ENCODE measurements at places on chromosomes 4 and X.

DNA sequence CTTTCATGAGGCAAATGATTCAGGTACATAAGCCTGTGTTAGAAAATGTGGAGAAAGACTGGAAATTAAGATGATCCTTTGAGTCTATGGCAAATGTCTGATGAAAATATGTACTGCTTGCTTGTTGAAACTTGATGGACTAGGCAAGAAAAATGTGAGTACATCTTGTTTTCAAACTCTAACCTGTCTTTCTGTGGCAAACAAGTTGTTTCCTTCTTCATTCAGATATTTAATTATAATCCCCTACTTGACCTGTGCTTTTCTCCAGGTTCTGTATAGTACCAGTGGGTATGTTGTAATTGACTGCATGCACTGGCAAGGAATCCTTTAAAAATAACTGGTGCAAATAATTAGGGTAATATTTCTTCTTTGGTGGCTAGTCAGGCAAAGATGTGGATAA lies 136.7 kb downstream of the ARHGAP24 start:
- no peak for DNase-seq

- no peak for DNase-seq
Measured at GRCh38 chr4:104571341-104571740, 76.6 kb upstream of the CXXC4 start.

GRCh38 chrX:7139202-7140081 lies 8.1 kb upstream of the STS start:
- no peak for DNase-seq

DNA sequence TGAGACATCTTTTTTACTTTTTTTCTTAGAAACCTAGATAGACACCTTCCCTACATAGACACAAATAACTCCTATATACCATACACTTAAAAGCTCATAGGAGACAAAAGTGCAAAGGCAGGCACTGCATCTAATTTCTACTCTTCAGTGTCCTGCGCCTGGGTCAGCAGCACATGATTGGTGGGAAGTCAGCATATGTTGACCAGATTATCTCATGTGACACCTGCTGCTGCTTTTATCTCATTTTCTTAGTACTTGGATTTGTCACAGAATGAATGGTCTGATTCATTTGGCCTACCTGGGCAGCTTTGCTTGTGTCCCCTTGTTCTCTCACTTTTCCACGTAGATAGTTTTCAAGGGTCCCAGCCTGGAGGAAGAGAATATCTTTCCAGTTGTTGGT lies 24.9 kb upstream of the LNX1 start:
- no peak for DNase-seq

DNA sequence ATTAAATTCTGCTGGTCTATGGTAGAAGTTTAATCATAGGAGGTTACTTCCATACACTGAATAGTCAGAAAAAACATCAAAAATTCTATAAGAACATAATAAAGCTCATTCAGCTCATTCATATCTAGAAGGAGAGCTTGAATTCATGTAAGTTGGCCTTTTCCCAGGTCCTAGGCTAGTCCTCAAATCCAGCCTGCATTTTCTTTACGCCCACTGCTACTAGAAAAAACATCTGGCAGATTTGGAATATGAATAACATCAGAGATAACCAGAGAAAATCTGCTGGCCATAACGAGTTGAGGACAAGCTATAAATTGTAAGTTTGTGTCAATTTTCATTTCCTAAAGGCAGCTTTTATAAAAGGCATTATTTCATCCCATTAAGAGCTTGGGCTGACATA lies 95.5 kb downstream of the MXRA5 start:
- DNase-seq: no peak

GRCh38 chr4:70700712-70701111 lies 12.4 kb downstream of the UTP3 start:
- no peak for DNase-seq

- no peak for DNase-seq
Measured at GRCh38 chr4:97720869-97721432, 422.3 kb downstream of the STPG2 start.

- DNase-seq: no peak
Measured at GRCh38 chr4:139754938-139755337, 89.3 kb downstream of the MGST2 start.

GRCh38 chrX:154719132-154719675 lies 31.7 kb downstream of the GAB3 start:
- DNase-seq: peak; percentile 50

- no peak for DNase-seq
Measured at GRCh38 chr4:174681723-174682300, 147.2 kb downstream of the GLRA3 start.

GRCh38 chr4:6134612-6135220 lies 65.6 kb downstream of the JAKMIP1 start:
- peak; percentile 32 for DNase-seq

GRCh38 chrX:110222497-110223257 lies 95.2 kb downstream of the AMMECR1 start:
- DNase-seq: no peak

DNA sequence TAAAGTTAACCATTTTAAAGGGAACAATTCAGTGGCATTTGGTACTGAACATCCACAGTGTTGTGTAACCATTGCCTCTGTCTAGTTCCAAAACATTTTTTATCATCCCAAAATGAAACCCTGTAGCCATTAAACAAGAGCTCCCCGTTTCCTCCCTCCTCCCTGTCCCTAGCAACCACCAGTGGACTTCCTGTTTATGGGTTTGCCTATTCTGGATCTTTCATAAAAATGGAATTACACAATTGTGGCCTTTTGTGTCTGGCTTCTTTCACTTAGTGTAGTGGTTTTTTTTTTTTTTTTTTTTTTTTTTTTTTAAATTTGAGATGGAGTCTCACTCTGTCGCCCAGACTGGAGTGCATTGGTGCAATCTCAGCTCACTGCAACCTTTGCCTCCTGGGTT lies 11.6 kb downstream of the RBMX2 start:
- no peak for DNase-seq

- no peak for DNase-seq
Measured at GRCh38 chrX:134936542-134936941, 54.2 kb upstream of the SMIM10 start.

GRCh38 chrX:1700757-1701156 lies 85.9 kb downstream of the ASMT start:
- no peak for DNase-seq

DNA sequence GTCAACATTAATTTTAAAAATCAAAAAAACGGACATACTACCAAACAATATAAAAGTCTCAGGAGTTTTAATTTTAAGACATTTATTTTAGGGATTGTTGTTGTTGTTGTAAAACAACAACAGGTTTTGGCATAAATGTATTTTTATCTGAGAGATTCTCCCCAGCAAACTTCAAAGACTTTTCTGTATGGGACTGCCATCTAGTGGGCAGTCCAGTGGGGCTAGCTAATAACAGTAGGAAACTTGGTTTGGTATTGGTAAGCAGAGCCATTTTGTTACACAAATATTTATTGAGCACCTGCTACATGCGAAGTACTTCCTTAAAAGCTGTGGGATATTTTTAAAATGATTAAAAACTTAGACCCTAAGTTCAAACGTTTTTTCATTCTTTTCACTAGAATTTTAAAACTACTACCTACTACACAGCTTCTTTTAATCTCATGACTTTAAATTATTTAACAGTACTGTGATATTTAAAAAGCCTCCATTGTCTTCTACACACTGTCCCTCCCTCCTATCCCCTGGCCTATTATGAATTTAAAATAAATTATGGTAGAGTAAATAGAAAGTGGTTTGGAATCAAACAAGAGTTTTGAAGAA lies 1028.4 kb upstream of the INTU start:
- no peak for DNase-seq

- DNase-seq: no peak
Measured at GRCh38 chr4:88341227-88342192, 37.1 kb upstream of the HERC6 start.

GRCh38 chr4:44121210-44121609 lies 327.4 kb downstream of the KCTD8 start:
- no peak for DNase-seq

GRCh38 chrX:42093756-42094155 lies 170.4 kb upstream of the CASK start:
- no peak for DNase-seq

GRCh38 chr4:69054578-69055200 lies 41.6 kb upstream of the UGT2B7 start:
- DNase-seq: no peak

DNA sequence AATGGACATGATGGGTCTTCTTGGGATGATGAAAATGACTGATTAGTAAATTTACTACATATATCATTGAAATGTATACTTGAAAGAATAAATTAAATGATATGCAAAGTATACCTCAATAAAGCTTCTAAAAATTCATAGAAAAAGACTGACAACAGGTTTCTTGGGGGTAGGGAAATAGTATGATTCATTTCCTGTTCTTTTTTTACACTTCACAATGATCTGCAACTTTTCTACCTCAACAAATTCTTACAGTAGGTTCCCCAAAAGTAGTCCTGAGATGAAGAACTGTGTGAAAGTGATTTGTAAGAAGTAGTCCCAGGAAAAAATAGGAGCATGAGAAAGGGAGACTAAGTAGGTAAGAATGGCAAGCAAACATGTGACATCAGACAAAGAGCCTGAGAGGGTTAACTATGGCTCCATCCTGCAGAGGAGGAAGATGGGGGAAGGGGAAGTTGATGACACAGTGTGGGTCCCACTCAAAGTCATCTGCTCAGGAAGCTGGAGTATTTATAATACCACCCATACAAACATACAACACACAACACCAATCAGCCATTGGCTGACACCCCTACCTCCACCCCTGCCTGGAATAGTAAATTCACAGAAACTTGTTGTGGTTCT lies 73.9 kb downstream of the ARHGAP6 start:
- no peak for DNase-seq

DNA sequence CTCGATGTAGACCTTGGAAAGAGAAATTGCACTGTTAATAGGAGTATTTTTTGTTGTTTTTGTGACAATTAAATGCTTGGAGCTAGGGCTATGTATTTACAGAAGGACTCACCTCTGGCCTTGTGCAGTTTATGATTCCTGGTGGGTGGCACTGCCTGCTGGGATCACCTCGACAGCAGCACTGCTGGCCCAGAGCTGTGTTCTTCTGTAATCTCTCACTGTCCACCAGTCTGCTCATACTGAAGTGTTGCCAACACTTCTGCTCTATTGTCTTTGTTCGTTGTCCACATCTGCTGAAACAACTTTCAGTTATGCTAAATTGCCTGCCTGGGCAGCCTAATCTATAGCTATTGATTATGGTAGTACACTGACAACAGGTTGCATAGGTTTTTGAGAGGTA lies 194.4 kb upstream of the ANK2 start:
- no peak for DNase-seq

- DNase-seq: no peak
Measured at GRCh38 chr4:105236916-105237311, 90.2 kb downstream of the TET2 start.

- DNase-seq: no peak
Measured at GRCh38 chrX:116204932-116205331, 34.4 kb downstream of the AGTR2 start.

GRCh38 chr4:39029752-39030694 lies 2.2 kb downstream of the TMEM156 start:
- peak; percentile 9 for DNase-seq

GRCh38 chr4:152206185-152206584 lies 329.7 kb downstream of the FBXW7 start:
- DNase-seq: no peak

GRCh38 chr4:37661772-37662171 lies 24.4 kb downstream of the RELL1 start:
- no peak for DNase-seq

- DNase-seq: no peak
Measured at GRCh38 chr4:82698412-82698811, 100.2 kb downstream of the SCD5 start.

- no peak for DNase-seq
Measured at GRCh38 chrX:2423282-2423681, 77.5 kb downstream of the DHRSX start.

- DNase-seq: no peak
Measured at GRCh38 chr4:75848891-75849290, 53.4 kb downstream of the PPEF2 start.

GRCh38 chr4:56613101-56613862 lies 67.8 kb downstream of the HOPX start:
- no peak for DNase-seq

DNA sequence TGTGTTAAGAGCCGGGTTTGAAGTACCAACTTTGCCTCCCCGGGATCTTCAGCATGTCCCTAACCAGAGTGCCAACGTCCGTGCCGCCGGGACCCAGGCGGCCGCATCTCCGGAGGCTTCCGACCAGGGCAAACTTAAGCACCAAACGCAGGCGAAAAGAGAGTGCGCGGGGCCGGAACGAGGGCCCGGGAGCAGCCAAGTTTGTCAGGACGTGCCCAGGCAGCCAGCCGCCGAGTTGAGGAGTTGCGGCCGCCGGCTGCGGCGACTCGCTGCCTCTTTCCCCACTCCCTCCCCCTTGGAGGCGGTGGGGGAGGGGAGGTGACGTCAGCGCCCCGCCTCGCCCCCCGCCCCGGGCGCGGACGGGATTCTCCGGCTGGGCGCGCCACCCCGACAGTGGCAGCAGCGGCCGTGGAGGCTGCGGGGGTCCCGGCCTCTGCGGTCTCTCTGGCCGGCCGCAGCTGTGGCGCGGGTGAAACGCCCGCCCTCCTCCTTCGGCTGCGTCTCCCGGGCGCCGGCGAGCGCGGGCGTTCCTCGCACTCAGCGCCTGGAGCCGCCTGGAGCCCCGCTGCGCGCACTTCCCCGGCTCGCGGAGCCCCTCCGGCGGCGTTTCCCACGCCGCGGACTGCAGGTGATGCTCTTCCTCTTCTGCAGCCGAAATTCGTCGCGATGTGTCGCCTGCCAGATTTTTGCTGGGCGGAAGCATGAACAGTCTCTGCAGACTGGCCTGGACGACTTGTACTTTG lies 2.9 kb upstream of the FAT1 start:
- DNase-seq: no peak

- no peak for DNase-seq
Measured at GRCh38 chr4:94504545-94504944, 52.8 kb downstream of the PDLIM5 start.

DNA sequence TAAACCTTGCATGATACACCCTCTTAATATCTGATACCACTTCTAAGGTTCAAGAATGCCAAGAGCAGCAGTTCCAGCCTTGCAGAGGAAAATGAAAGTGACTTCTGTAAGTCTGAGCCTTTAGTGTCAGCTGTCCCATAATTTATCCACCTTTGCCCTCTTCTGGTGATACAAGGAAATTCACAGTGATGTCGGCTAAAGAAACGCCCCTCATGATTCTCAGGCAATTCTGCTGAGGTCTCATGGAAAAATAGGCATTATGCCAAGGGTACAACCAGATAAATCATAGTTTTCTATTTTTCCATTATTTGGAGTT lies 172.2 kb upstream of the CXCL13 start:
- DNase-seq: no peak

DNA sequence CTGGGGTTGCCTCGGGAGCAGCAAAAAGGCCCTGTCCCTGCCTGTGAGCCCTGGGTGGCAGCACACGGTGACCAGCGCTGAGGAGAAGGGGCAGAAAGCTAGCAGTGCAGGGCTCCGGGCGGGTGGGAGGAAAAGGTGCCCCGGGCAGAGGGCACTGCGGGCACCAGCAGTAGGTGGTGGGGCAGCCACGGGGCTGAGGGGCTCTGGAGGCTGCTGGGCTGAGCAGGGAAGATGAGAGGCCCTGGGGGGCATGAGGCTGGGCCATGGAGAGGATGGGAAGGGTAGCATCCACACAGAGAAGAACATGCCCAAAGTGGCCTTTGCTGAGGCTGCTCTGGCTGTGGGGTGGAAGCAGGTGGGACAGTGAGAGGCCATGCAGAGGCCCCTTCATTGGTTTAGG lies 67.5 kb upstream of the NKX1-1 start:
- no peak for DNase-seq

All from activated CD4-positive, alpha-beta T cell treated with anti-CD3 and anti-CD28 coated beads for 4 hours (primary cell).